ENCODE measurements at places on chromosomes 7 and 10. TPM values are rescaled to one million over a fixed set of nuclear protein-coding genes. Genes with fewer than 3 reads are reported as not detected.

DNA sequence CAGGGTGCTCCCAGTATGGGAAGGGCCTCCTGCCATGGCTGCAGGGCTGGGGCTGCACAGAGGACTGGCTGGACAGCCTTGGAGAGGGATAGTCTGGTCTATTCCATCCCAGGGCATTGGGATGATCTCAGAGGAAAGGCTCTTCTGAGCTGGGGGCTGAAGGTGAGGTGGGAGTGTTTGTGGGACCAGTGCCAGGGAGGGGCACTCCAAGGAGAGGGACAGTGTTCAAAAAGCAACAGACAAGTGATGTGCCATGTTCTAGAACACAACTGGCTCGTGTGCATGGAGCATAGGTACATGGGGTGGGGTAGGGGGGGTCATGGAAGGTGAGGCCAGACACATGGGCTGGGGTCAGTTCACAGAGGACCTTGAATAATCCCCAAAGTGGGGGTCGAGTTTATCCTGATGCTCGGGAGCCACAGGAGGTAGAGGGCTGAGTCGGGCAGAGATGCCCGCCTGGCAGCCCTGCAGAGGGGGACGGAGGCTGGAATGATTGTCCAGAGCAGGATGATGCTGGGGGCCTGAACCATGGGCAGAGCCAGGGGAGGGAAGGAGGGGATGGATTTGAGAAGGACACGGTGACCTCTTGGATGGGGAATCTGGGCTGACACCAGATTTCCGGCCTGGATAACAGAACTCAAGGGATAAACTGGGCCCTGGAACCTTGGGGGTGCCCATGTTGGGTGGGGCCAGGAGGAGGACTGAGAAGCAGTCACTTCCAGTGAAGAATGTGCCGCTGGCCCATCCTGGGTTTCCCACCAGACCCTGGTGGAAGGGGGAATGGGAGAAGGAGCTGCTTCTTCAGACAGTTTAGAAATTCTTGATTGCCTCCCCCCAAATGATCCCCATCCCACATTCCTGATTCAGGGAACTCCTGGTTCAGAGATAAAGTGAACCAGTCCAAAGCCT lies 50.4 kb downstream of the NEURL1 start:
- no peak for DNase-seq

DNA sequence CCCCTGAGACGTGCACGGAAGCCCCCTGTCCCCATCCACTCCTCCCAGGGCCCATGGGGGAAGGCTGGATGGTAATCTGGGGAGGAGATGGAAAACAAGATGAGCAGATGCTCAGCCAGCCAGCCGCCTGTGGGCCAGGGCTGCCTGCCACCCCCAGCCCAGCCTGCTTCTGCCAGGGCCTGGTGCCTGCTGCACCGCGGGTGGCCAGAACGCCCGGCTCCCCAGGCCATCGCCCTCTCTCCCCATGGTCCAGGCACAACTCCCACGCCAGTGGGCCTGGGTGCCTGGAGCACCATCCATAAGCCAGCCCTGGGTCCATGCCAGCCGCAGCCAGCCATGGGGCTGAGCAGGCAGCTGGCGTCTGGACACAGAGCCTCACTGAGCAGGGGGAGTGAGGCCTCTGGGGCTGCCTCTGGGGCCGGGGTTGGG lies 57.2 kb upstream of the ELN start:
- DNase-seq: peak; percentile 30

GRCh38 chr7:45563941-45564461 lies 10.2 kb upstream of the ADCY1 start:
- no peak for DNase-seq

DNA sequence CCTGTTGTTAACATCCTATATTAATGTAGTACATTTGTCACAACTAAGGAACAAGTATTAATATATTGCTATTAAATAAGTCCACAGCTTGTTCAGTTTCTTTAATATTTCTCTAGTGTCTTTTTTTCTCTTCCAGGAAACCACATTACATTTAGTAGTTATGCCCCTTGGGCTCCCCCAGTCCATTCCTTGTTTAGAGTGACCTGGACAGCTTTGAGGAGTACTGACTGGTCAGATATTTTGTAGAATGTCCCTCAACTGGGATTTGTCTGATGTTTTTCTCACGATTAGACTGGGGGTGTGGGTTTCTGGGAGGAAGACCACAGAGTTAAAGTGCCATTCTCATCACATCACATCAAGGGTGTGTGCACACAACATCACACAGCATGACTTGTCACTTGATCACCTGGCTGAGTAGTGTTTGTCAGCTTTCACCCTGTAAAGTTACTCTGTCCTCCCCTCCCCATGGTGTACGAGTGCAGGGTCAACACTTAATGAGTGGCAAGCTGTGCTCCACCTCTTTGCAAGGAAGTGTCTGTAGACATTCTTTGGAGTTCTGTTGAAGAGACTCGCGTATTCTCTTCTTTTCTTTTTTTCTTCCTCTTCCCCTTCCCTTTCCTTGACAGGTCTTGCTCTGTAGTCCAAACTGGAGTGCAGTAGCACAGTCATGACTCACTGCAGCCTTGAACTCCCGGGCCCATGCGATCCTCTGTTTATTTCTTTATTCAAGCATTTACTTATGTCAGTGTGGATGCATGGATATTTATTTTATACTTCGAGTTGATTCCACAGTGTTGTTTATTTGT lies 10.2 kb downstream of the LMTK2 start:
- DNase-seq: no peak

- DNase-seq: no peak
Measured at GRCh38 chr10:132869621-132870020, 72.7 kb downstream of the CFAP46 start.

DNA sequence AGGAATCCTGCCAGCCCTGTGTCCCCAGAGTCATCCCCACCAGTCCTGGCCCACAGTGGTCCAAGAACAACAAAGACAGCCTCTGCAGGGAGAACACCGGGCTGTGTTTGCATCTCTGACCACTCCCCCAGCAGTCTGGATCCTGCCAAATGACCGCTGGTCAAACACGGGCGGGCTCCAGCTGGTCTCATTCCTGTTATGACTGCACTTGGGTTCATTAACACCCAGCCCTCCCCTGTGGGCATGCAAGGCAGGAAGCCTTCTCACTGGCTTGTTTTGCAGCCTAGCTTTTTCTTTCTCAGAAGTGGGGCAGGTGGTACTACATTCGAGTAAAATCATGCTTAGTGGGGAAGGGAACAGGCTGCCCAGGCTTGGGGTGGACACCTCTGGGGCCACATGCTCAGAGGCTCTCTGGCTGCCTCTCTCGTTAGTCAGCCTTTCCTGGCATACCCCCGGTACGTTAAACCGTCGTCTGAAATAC lies 190.0 kb downstream of the PLXNA4 start:
- DNase-seq: peak; percentile 69

PGAM2 gene
- 0.62 TPM for total RNA-seq

PPRC1 gene
- 59.4 TPM for total RNA-seq

OR6B1 gene
- not detected for total RNA-seq

PPP1R17 gene
- total RNA-seq: not detected
